ENCODE measurements at places on chromosomes 11 and 22.

DNA sequence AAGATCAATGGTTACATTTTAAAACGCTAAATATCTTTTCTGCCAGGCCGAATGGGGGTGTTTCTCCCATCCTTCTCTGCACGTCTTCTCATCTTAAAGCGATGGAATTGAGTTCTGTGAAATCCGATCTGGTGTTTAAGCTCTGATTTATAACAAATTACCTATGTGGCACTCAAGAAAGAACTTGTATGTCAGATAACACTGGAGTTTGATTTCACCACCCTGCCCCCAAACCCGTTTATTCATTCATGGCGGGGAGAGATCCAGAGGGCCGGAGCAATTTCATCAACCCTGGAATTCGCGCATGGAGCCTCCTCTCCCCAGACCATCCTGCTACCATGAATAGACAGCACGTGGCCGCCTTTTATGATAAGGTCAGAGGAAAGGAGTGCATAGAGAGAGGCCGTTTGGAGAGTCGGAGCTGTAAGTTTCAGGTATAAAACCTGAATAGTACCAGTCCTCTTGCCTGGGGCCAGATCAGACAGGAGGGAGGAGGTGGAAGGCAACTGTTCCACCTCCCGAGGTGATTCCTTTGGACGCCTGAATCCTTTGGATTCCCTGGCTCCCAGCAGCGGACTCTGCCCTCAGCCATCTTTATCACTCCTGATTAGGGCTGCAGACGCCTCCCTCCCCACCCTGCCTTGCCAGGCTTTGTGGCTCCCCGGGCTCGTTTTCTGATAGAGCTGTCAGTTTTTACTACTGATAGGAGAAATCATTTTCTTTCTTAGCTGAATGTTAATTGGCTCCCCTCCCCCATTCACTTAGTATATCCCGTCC is 27.3 kb upstream of the NFAM1 start:
- no peak for DNase-seq

DNA sequence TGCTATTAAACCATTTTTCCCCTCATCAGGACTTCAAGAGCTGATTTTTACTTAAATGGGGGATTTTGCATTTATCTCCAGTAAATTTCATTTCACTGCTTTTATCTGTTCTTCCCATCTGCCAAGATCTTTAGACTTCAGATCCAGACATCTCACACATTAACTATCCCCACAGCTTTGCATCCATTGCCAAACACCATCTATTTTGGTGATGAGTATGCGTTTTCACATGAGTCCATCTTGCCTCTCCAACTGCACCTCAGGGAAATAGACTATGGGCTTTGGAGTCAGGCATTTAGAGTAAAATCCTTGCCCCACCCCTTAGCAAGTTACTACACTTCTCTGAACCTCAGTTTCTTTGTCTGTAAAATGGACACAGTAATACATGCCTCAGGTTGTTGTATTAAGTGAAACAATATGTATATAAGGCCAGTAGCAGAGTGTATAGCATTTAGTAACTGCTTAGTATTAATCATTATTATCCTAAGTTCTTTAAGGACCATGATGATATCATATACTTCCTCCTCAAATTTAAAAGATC is 53.6 kb upstream of the NFRKB start:
- no peak for DNase-seq

GRCh38 chr11:93936460-93936859 is 84.7 kb upstream of the HEPHL1 start:
- no peak for DNase-seq

DNA sequence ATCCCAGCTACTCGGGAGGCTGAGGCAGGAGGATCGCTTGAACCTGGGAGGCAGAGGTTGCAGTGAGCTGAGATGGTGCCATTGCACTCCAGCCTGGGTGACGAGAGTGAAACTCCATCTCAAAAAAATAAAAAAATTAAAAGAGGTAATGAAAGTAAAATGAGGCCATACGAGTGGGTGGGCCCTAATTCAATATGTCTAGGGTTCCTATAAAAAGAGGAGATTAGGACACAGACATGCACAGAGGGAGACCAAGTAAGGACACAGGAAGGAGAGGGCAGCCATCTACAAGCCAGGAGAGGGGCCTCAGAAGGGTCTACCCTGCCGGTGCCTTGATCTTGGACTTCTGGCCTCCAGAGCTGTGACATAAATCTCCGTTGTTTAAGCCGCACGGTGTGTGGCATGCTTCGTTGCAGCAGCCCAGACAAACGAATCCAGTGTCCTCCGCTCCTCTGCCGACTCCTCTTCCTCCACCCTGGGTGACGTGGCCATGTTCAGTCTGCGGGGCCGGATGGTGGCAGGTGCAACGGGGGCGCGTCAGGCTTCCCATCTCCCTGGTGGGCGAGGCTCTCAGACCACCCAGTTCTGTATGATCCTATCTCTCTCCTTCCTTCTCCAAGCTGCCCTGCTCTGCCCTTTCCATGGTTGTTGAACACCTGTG is 51.6 kb upstream of the PARVG start:
- no peak for DNase-seq

DNA sequence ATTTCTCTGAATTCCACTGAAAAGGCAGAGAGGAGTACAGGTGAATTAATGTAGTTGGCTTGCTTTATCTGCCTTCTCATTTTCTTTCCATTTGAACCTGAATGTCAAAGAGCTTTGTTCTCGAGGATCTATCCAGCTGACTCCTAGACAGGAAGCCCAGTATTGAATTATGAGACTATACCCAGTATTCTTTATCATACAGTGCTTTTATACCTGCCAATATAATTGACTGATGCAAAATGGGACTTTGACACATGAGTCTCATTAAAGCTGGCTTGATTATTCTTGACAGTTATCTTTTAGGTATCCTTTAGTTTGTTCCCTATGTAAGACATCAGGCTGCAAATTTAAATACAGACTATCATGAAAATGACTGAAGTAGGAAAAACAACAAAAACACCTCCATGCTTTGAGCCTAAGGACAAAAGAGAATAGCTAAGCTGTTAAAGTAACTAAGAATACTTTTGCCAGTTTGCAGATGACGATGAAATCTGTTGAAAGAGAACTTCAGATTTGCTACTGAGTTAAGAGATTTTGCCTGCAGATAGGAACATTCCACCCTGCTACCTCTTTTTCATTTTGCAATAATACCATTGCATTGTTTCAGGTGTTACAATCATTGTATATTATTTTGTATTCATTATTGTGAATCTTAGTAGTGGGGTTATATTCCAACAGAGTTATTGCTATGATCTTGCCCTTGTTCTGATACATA is 117.1 kb downstream of the ENTHD1 start:
- DNase-seq, result no peak

- no peak for DNase-seq
Observed at GRCh38 chr11:130635937-130636630, 187.6 kb downstream of the ADAMTS15 start.

DNA sequence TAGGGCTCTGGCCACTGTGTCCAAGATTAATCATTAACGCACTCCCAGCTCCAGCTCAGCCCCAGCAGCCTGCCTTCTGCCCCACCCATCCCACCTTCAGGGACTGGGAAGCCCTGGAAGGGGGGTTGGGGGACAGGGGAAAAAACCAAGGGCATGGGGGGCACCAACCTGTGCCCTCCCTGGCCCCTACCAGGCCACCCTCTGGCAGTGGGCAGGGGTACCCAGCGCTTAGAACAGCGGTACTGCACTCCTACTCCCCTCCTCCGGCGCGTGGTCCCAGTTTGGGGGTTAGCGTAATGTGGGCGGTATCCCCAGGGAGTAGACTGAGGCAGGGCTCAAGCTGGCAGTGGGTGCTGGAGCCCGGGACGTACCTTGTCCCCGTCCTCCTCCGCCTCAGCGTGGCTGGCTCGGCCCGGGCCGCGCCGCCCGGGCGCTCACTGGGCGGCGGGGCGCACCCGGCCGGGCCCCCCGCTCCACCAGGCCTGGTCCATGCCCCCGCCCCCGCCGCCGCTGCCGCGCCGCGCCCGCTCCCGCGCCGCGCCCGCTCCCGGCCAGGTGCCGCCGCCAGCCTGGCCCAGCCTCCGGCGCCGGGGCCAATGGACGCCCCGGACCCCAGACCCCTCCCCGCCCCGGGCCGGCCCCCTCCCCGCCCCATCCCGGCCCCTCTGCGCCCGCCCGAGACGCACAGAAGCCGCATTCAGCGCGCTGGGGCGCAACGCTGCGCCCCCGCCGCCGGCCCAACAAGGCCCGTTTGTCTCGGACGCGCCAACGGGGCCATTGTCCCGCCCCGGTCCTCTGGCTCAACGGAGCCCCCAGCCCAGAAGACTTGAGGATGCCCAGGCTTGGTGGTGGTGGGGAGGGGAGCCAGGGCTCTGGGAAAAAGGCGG is at the start of gene GAL3ST1:
Gene GAL3ST1, minus strand, starts transcription at position 571 of the 887 bp plus-strand sequence. CDS start 17,273 bp downstream, outside the sequence.
- DNase-seq, result no peak

DNA sequence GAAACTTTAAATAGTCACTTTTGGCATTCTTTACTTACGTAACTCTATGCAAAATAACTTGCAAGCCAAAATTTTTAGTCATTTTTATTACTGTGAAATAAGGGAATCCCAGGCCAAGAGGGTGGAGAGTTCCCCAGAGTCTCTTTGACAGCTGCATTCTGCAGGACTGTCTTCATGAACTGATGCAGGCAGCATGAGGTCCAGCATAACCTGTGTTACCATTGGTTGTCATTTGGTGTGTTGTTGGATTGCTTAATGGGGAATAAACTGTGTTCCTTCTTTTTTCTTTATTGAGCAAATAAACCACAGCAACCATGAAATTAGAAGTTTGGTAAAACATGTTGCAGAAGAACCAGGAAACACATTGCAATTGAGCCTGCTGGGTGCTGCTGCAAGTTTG is 24.6 kb downstream of the MMP27 start:
- DNase-seq, result no peak

- DNase-seq, result no peak
Observed at GRCh38 chr11:13487661-13488030, 8.2 kb downstream of the PTH start.

- DNase-seq, result no peak
Observed at GRCh38 chr11:113989916-113990315, 15.0 kb downstream of the HTR3A start.

GRCh38 chr11:44445500-44446365 is 119.7 kb upstream of the CD82 start:
- no peak for DNase-seq

DNA sequence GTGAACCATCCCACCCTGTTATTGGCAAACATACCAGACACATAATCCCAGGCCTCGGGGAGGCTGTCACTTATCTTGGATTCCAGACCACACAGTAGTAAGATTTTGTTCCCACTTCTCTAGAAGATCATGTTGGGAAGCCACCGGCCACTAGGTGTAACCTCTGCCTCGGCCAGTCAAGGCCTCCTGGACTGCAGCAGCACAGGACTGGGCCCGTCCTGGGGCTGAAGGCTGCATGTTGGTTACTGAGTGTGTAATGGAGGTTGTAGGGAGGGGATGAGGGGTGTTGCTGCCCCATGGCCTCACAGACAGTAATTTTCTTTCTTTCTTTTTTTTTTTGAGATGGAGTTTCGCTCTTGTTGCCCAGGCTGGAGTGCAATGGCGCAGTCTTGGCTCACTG is 92.4 kb upstream of the SYT13 start:
- no peak for DNase-seq

DNA sequence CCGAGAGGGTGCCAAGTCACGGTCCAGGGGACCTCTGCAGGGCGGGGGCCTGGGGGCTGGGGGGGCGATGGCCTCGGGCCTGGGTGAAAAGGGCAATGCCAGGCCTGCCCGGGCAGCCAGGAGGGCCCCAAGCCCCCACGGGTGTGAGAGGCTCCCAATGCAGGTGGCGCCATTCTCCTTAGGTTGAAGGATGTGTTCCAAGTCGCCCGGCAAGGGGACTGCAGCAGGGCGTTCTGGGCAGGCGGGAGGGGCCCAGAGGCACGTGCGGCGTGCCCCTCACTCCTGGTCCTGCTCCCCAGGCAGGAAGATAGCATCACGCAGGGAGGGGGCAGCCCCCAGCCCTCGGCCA is 730 bp upstream of the TNNI2 start:
- DNase-seq, result no peak

- no peak for DNase-seq
Observed at GRCh38 chr11:134689886-134690285, 277.8 kb upstream of the B3GAT1 start.

DNA sequence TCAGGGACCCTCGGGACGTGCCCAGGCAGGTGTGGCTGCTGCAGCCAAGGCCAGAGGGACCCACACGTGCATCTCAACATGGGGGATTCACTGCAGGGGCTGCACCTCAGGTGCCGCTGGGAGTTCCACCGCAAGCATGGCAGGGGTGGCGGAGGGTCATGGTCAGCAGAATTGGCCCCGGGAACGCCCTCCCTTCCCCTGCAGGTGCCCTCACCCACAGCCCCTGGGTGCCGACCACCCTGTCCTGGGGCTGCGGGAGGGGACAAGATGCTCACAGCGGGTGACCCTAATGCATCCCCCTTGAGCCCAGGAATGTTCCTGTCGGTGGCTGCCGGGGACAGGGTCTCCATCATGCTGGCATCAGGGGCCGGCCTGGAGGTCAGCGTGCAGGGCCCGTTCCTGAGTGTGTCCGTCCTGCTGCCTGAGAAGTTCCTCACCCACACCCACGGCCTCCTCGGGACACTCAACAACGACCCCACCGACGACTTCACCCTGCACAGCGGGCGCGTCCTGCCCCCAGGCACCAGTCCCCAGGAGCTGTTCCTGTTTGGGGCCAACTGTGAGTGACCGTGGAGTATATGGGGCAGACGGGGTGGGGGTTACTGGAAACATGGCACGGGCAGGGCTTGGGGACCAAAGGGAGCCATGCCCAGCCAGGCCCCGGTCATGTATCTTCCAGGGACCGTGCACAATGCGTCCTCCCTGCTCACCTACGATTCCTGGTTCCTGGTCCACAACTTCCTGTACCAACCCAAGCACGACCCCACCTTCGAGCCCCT is 5.8 kb downstream of the SUSD2 start:
- DNase-seq, result no peak

GRCh38 chr11:24609192-24610119 is 112.6 kb downstream of the LUZP2 start:
- no peak for DNase-seq

GRCh38 chr11:1087961-1088926 is 13.6 kb downstream of the MUC2 start:
- no peak for DNase-seq

- DNase-seq, result no peak
Observed at GRCh38 chr11:79458709-79459108, 17.9 kb upstream of the TENM4 start.

DNA sequence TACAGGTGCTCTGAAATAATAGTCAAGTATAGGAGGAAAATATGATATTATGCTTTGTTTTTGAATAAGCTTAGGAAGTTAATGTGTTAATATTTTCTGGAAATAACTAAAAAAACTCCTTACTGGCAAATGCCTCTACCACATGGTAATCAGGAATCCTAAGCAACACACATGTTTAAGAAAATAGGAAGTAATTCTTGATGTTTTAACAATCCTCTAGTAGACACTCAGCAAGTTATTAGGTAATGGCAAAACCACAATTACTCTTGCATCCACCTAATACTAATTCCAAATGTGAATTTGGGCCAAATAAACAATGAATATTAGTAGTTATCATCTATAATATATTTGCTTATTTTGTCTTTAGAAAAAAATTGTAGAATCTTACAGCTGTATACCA is 53.6 kb downstream of the SLC35F2 start:
- no peak for DNase-seq

Data from NK-92 treated with Interleukin-12 subunit alpha and Interleukin-12 subunit beta, amount 100 ng/mL, for 24 hours (cell line).